Fibroblast of skin of abdomen (primary cell): ENCODE measurements at places on chromosomes 4 and X.

GRCh38 chrX:14546190-14546589, 16.9 kb downstream of the GLRA2 start:
- DNase-seq: no peak

- no peak for DNase-seq
Measured at GRCh38 chr4:96092151-96092705, 252.3 kb downstream of the PDHA2 start.

DNA sequence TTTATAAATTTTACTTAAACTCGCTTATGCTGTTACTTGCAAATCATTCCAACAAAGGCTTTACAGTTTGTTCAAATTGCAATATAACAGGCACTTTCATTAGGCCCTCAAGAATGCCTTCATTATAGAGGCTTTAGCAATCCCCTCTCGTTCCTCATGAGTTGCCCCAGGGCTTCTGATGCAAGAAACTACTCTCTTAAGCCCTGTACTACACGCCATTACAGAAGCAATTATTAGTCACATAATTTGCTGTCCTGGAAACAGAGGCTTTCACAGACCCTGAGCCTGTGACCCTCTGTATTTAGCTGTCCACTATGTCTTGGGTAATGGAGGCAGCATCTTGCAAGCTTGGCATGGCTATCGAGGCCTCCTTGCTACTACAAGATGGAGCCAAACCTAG, 965.9 kb upstream of the DIAPH2 start:
- no peak for DNase-seq

DNA sequence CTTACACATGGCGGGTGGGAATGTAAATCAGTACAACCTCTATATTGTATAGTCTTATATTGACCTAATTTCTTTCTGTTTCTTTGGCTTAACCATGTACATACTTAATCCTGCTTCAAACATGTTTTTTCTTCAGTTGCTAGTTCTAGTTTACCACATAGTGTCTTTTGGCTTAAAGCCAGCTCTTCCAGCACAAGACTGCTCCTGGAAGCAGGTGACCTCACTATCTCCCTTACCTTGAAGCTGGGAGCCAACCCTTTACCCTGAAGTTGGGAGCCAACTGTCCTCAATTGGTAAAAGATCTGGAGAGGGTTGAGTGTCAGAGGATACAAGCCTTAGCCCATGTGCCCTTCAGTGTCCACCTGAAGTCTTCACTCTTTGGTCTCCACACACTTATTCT, 162.7 kb downstream of the AASDH start:
- no peak for DNase-seq

GRCh38 chrX:51569561-51569960, 49.2 kb downstream of the CENPVL3 start:
- DNase-seq: no peak

- no peak for DNase-seq
Measured at GRCh38 chr4:39942507-39942906, 35.2 kb downstream of the PDS5A start.

DNA sequence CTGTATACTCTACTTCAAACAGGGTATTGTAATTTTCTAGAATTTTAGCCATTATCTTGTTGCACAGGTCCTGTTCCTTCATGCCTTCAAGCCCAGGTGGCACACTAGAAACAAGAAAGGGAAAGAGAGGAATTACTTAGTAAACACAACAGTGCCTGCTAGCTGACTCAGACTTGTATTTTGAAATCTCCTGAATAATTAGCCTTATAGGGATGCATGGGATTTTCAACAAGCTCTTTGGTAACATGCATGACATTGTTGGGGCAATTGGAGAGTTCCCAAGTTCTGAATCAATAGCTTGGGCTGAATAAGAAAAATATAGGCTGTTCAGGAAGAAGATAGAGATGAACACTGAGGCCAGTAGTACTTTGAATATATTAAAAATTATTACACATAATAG, 118.8 kb downstream of the FAM13A start:
- DNase-seq: peak; percentile 92

GRCh38 chrX:150074175-150074574, 135.9 kb upstream of the EOLA2 start:
- DNase-seq: peak; percentile 57

DNA sequence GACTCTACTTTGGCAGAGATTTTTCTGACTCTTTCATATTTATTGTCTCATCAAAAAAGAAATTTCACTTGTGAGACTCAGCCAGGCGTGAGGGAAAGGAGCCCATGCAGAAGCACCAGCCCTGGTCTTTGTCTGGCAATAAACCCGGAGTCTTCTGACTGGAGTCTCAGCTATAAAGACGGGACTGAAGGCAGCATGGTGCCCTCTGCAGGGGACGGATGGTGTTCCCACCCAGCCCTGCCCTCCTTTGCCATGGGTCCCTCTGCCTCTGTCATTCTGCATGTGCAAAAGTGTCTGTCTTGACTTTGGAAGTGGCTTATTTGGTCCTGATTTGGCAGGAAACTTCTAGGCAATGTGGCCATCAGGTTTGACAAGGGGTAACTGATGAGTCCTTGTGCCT, 14.2 kb downstream of the ZNF185 start:
- no peak for DNase-seq

- peak; percentile 85 for DNase-seq
Measured at GRCh38 chrX:57595381-57595811, 3.6 kb downstream of the ZXDB start.

- peak; percentile 44 for DNase-seq
Measured at GRCh38 chr4:89158884-89159503, 47.7 kb downstream of the TIGD2 start.

GRCh38 chr4:175326796-175327195, 408.6 kb downstream of the ADAM29 start:
- DNase-seq: no peak

DNA sequence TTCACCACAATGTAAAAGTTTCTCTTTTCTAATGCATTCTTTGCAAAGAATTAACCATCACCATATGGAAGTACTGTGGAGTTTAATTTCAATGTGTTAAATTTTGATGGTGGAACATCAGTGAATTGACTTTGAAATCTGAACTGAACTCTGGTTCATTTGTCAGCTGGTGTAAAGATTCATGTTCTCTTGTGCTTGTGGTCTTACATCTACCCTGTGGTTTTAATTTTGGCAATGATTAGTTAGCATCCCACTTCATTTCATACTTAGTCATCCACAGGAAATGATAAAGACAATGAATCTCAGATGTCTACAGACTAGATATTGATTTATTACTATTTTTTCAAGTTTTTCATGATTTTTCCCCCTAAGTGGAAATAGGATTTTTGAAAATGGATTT, 77.8 kb downstream of the GRID2 start:
- DNase-seq: peak; percentile 76
